ENCODE measurements at places on chromosomes 13 and 19.

- DNase-seq = no peak
Measured at GRCh38 chr13:99429670-99430069, 71.6 kb upstream of the TM9SF2 start.

DNA sequence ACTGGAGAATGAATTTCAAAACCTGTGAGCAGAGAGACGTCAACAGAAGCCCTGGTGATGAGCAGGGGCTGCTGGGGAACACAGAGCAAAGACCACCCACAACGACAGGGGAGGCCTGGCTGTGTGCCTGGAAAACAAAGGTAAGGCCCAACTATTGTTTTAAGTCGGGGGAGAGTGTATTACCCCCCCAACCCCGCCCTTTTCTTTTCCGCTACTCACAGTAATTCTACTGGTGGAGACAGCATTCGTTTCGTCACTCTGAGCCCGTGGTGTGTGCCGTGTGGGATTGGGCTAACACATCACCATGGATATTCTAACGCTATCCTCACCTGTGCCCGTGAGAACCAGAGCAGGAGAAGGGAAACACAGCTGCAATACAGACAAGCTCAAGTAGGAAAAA, 18.6 kb upstream of the ADPRHL1 start:
- no peak for DNase-seq

- DNase-seq = no peak
Measured at GRCh38 chr19:5302396-5302795, 38.2 kb downstream of the PTPRS start.

DNA sequence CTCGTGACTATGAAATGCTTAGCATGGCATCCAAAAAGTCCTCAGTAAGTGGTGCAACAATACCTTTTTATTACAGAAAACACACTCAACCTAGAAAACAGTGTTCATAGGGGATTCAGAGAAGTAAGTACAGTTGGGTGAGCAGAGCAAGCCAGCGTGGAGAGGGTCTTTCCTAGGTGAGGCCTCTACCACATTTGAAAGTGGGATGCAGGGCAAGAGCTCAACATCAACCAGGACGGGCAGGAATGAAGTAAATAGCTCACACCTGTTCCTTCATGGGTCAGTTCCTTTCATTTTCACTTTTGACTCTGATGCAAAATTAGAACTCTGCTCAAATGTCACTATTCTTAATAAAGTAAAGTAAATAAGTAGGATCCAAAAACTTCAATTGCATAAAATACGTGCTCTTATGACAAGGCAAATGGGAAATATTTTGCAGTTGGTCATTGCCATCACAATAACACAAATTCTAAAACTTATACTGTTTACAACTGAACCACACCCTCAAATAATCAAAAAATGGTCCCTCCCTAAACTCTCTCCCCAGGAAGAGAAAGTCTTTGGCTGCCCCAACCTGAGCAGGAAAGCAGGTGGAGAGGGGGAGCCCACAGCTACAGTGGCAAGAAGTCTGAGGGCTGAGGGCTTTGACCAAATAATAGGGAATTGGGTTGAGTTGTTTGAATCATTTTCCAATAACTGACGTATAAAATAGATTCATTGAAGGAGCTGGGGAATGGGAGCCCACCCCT, 20.2 kb downstream of the CHAMP1 start:
- no peak for DNase-seq

DNA sequence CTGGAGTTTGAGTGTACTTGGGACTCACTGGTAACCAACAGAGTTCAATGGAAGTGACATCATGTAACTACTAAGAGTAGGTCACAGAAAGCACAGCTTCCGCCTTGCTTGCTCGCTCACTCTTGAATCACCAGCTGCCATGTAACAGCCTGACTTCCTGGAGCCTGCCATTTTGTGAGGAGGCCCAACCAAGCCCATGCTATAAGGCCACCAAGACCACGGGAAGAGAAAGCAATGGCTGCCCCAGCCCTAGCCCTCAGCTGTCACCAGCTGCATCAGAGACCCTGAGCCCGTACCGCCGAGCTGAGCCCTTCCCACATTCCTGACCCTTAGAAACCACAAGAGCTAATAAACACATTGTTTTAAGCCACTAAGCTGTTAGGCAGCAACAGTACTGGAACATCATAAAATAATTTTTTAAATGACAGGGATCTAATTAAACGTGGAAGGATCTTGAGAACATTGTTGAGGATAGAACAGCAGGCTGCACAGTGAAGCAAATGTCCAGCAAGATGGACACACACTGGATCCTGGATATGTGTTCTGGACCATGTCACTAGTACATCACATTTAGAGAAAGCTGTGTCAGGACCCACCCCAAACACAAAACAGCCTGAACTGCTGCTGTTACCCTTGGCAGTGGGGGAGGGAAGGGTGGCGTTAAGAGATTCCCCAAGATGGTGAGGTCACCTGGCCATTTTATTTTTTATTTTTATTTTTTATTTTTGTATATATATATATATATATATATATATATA, 21.7 kb upstream of the LDLR start:
- DNase-seq = no peak

DNA sequence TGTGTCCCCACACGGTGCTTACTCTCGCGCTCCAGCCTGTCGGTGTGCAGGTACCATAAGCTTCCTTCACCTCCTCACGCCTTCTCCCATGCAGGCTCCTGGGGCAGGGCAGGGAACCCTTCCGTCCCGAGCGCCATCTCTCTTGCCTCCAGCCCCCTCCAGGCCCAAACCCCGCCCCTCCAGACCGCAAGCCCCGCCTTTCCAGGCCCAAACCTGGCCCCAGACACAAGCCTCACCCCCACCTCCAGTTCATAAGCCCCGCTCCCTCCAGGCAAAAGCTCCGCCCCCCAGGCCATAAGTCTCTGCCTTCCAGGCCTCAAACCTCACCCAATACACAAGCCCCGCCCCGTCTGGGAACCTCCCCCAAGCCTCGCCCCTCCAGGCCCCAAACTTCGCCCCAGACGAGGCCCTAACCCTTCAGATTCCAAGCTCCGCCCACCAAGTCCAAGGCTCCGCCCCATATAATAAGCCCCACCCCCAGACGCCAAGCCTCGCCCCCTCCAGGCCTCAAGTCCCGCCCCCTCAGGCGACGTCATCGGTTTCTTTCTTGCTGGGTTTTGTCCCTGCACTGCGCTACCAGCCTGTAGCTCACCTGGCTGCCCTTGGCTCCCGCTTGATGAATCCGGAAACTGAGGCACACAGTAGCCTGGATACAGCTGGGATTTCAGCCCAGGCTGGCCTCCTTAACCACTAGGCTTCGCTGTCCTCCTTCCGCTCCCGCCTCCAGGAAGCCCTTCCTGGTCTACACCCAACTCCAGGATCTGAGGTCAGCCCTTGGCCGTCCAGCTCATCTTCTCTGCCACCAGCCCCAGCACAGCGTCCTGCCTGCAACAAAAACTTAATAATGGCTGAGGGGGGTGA, 16.1 kb downstream of the MKNK2 start:
- DNase-seq = no peak
